ENCODE measurements at places on chromosomes 1 and 21.

DNA sequence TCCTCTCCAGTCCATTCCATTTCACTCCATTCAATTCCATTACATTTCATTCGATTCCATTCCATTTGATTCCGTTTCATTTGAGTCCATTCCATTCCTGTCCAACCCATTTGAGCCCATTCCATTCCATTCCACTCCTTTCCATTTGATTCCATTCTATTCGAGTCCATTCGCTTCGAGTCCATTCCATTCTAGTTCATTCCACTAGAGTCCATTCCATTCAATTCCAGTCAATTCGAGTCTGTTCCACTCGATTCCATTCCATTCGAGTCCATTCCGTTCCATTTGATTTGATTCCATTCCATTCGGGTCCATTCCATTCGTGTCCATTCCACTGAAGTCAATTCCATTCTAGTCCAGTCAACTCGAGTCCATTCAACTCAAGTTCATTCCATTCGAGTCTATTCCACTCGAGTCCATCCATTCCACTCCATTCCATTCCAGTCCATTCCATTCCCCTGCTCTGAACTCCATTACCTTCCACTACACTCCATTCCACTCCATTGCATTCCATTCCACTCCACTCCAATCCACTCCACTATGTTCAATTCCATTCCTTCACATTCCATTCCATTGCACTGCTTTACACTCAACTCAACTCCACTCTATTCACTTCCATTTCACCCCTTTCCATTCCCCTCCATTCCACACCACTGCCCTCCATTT, 2569.4 kb upstream of the TPTE start:
- no peak for DNase-seq

DNA sequence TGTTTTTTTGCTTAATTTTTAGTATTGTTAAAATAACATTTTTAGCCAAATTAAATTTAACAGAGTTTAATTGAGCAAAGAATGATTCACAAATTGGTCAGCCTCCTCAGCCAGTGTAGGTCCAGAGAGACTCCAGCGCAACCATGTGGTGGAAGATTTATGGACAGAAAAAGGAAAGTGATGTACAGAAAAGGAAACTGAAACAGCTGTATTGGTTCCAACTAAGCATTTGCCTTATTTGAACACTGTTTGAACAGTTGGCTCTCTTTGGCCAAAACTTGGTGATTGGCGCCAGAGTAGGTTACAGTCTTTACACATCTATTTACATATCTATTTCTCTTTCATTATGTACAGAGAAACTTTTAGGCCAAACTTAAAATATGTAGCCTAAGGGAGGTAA, 19.4 kb downstream of the RPS6KC1 start:
- peak; percentile 81 for DNase-seq

- DNase-seq, result no peak
These were observed 590 bp downstream of the TMOD4 start for GRCh38 chr1:151175041-151175741.

DNA sequence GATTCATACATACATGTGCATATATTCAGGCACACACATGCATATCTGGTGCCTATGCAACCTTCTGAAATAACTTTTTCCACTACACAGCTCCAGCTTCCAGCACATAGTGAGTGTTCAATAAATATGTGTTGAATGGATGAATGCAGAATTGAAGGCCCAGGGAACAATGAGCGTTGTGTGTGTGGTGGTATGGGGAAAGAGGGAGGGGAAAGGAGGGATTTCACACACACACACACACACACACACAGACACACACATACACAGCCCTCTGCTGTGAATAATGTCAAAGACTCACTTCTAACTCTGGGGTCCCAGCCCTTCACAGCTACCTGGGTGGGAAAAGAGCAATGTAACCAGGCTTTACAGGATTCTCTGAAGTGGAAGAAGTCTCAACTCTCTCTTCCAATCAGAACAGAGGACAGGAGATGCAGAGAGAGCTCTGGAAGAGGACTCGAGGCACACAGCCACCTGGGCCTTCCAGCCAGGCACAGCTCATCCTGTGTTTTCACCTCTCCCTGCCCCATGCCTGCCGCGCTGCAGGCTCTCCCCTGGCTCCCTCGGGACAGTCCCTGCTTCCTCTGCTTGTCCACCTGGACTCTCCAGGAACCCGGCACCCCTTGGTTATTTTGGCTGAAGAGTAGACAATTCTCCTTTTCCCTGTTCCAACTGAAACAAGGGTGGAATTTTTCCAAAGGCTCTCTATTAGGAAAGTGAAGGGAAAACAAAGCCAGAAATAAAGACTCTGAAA, 5.4 kb upstream of the IGSF8 start:
- DNase-seq, result no peak

DNA sequence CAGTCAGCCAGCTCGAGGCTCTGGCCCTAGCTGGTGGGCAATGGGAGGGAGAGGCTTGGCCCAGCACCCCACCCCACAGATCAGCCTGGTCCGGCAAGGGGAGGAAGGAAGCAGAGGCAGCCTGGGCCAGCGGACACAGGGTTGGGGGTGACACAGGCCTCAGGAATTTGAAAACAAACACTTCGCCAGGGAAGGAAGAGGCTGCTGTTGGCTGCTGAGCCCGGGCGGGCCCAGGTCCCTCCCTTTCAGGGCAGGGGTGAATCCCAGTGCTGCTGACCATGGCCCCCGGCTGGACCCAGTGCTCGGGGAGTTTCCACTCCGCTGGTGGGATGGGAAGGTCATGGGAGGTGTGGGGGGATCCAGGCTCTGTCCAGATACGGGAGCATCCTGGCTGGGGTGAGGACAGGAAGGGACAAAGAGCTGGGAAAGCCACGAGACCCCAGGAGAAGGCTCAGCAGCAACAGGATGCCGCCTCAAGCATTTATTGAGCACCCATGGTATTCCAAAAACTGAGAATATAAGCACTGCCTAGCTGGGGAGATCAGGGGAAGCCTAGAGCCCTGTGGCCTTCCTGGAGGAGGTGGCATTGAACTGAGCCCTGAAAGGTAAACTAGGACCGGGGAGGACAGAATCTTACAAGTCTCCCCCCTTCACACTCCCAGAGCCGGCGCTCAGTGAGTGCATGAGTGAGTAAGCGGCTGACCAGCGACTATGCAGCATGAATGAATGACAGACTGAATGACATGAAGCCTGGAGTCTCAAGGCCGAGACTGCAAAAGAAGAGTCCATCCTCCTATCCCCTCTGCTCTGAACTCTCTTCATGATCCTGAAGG, 26.2 kb upstream of the EPHA2 start:
- DNase-seq, result peak; percentile 96

Measured in EL (cell line).